Stimulated activated CD4-positive, alpha-beta T cell treated with anti-CD3 and anti-CD28 coated beads, Interleukin-12 subunit alpha, Interleukin-12 subunit beta, amount 100 ng/mL, for 24 hours (primary cell): ENCODE measurements at places on chromosomes 12 and 14.
A peak's percentile ranks its signal among the peaks of the same experiment; 100 is the strongest.

- no peak for DNase-seq
These were observed 855.2 kb downstream of the FSCB start for GRCh38 chr14:43651896-43652295.

- peak; percentile 43 for DNase-seq
These were observed 17.6 kb downstream of the TDP1 start for GRCh38 chr14:89973234-89973823.

- no peak for DNase-seq
These were observed 703 bp downstream of the TMED10 start for GRCh38 chr14:75175677-75176141.

- no peak for DNase-seq
These were observed 5.3 kb upstream of the HNF1A start for GRCh38 chr12:120972870-120973543.

DNA sequence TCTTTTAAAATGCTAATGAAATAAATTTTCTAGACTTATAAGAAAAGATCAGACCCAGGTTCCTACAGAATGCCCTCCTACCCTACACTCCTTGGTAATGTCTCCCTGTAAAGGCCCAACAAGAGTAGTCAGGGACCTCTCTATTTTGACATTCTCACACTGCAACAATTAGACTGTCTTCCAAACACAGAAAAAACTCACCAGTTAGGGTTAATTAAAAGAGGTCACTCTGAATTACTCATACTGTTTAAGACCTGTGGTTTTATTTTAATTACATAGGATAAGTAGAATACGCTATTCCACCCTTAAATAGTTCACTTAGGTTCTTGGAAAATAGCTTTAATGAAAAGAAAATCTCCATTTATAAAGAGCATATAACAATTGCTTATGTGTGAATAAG is 142.4 kb downstream of the ITPR2 start:
- no peak for DNase-seq

DNA sequence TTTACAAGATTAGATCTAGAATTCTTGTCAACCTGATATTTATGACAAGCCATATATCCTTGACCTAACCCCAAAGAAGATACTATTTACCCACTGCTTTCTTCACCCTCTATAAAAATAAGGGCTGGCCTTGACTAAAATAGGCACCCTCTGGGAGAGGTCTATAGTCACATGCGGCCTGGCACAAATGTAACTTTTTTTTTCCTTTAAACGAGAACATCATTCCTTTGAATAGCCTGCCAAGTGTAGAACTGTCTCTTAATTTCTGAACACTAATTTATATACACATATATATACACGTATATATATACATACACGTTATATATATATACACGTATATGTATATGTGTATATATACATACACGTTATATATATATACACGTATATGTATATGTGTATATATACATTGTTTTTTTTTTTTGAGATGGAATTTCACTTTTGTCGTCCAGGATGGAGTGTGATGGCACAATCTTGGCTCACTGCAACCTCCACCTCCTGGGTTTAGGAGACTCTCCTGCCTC is 18.6 kb downstream of the PPTC7 start:
- DNase-seq: no peak

- no peak for DNase-seq
These were observed 402.9 kb downstream of the ZFP36L1 start for GRCh38 chr14:68389943-68390342.

DNA sequence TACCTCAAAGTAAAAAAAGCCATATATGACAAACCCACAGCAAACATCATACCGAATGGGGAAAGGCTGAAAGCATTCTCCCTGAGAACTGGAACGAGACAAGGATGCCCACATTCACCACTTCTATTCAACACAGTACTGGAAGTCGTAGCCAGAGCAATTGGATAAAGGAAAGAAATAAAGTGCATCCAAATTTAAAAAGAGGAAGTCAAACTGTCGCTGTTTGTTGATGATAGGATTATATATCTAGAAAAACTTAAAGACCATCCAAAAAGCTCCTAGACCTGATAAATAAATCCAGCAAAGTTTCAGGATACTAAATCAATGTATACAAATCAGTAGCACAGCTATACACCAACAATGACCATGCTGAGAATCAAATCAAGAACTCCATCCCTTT is 5.2 kb downstream of the NDUFA12 start:
- no peak for DNase-seq

DNA sequence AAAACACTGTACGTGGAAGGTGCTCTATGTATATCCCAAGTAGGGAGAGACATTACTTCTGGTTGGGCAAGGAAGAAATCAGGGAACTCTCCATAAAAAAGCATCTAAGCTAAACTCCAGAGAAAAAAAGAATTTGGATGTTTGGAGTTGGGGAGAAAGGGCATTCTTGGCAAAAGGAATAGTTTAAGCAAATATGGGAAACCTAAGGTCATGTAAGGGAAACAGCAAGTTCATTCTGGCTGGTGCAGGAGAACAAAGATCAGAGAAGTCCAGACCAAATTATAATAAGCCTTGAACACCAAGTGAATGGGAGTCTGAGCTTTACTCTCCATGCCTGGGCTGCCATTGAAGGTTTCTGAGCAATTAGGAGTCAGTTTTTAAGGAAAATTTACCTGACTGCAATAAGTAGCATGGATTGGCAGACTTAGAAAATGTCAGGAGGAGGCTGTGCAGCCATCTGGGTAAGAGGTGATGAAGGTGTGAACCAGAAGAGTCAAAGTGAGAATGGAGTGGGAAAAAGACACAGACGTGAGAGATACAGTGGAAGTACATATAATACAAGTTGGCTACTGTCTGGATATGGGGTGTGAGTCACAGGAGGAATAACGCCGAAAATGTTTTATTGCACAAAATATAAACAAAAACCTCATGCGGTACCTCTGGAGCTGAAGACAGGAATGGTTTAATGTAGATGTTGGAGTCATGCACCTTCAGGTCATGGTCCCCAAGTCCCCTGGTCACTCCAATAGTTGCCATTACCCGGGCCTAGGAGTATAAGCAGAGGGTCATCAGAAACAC is 222.6 kb downstream of the MON2 start:
- DNase-seq: no peak

GRCh38 chr12:9326085-9326484 is 117.9 kb upstream of the PZP start:
- no peak for DNase-seq

GRCh38 chr14:37623971-37624370 is 28.5 kb downstream of the TTC6 start:
- no peak for DNase-seq

DNA sequence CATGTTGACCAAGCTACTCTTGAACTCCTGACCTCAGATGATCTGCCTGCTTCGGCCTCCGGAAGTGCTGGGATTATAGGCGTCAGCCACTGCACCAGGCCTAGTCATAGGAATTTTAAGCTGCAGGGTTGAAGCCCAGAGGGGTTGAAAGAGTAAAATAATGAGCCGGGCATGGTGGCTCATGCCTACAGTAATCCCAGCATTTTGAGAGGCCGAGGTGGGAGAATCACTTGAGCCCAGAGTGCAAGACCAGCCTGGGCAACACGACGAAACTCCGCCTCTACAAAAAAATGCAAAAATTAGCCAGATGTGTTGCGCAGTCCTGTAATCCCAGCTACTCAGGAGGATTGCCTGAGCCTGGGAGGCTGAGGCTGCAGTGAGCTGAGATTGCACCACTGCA is 69.6 kb downstream of the GALNT8 start:
- DNase-seq: no peak

GRCh38 chr12:460261-461230 is 807 bp downstream of the B4GALNT3 start:
- peak; percentile 26 for DNase-seq

- DNase-seq: peak; percentile 74
These were observed 902 bp downstream of the TMPO start for GRCh38 chr12:98516111-98516873.

DNA sequence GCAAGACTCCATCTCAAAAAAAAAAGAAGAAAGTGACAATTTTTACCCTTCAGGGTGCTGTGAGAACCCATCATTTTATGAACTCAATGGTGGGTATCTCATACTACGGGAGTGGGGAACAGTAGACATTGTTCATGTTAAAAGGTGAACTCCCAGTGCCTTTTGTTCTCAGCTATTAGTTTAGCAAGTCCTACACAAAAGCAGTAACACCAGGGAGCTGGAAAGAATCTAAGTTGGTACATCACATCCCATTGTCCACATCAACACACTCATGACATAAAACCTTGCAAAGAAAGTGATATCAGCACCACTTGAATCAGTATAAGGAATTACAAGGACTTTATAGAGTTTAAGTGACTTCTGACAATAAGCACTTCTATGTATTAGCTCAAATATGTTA is 47.4 kb upstream of the ABCC9 start:
- DNase-seq: no peak

- DNase-seq: no peak
These were observed 15.9 kb downstream of the HHIPL1 start for GRCh38 chr14:99660794-99661193.

GRCh38 chr12:88445705-88446394 is 134.4 kb downstream of the KITLG start:
- no peak for DNase-seq

DNA sequence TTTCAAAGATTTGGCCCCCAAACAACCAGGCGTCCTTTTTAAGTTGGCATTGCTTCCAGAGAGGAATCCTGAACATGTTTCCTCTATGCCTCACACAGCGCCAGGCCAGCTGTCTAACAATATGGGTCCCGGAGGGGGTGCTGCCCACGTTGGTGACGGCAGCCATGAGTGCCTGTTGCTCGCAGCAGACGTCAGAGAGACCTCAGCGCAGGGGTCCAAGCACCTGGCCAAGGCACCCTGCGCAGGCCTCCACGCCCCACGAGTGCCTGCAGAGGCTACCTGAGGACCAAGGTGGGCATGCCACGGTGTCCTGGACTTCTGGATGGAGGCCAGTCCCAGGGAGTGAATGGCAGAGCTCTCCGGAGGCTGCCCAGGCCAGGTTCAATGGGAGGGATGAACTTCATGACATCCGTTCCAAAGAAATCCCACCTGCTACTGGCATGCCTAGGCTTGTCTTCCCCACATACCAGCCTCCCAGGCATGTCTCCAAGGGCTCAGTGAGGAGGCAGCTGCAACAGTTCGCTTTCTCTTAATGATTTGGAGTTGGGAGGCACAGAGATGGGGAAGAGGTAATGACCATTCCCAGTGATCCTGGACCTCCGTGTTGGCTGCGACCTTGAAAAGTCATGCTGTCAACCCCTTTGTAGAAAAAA is 11.6 kb upstream of the FOXN3 start:
- no peak for DNase-seq

DNA sequence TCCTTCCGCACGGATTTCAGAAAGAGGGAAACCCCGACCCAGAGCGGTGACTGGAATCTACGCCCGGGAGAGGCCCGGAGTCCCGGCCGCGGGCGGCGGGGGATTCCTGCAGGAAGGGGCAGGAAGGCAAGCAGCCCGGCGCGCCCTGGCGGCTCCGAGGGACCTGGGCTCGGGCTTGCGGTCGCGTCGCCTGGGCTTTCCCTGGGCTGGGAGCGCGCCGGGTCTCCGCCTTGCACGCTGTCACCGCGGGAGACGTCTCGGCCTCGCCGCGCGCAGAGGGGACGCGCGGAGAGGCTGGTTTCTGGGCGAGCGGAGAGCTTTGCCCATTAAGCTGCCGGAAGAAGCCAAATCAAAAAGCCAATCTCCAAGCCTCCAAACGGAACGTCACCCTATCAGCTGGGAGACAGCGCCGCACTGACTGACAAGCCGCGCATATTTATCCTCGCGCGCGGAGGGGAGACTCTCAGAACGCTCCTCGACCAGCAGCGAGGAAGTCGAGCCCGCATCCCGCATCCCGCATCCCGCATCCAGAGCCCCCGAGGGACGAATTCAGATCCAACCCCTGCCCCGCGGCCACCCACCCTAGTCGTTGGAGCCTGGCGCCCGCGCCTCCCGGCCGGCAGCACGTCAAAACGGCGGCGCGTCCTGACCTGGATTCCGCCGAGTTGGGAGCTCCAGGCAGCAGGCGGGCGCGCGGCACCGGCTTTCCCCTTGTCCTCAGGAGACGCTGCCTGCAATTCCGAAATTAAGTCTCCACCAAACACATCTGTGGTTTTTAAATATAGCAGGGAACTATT is at the start of gene SLC8A3:
Gene SLC8A3 (minus strand): TSS at position 293 of the 797 bp plus-strand sequence. CDS start 20,529 bp downstream, outside the sequence.
- DNase-seq: no peak

GRCh38 chr12:2013527-2014223 is 9.4 kb upstream of the DCP1B start:
- DNase-seq: no peak

DNA sequence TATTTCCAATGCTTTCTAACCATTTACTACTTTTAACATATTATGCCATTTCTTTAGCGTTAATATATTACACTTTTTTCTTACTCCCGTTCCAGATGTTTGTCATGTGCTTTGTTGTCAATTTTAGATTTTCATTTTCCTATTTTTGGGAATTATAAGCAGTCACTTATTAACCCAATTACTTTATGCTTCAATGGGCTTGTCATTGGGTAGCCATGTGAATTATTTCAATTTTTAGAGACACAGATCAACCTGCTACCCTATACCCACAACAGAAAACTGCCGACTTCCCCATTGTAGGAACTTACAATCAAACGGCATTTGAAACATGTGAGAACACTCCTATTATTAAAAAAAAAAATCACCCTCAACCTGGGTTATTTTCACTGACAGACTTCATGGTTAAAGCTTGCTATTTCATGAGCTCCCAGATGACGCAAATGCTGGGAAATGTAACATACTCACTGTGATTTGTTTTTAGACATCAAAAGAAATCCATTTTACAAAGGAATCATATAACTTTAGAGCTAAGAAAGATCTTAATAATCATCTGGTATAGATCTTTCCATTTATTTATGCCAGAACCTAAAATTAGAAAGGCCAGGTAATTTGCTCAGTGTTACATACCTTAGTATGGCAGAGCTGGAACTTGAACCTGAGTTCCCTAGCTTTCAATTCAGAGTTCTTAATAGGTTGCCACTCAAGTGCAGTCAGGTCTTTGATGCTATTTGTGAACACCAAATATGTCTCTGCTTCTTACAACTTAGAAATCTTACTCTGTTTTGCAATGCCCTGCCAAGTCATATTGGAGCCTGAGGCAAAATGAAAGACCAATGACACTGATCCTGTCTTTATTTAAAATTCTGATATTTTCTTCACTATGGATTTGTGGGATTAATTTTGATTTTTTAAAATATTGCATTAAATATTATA is 340.4 kb downstream of the RAD51B start:
- DNase-seq: no peak
